ENCODE measurements at places on chromosomes 2 and 18. TPM values are rescaled to one million over a fixed set of nuclear protein-coding genes. Genes with fewer than 3 reads are reported as not detected.

DNA sequence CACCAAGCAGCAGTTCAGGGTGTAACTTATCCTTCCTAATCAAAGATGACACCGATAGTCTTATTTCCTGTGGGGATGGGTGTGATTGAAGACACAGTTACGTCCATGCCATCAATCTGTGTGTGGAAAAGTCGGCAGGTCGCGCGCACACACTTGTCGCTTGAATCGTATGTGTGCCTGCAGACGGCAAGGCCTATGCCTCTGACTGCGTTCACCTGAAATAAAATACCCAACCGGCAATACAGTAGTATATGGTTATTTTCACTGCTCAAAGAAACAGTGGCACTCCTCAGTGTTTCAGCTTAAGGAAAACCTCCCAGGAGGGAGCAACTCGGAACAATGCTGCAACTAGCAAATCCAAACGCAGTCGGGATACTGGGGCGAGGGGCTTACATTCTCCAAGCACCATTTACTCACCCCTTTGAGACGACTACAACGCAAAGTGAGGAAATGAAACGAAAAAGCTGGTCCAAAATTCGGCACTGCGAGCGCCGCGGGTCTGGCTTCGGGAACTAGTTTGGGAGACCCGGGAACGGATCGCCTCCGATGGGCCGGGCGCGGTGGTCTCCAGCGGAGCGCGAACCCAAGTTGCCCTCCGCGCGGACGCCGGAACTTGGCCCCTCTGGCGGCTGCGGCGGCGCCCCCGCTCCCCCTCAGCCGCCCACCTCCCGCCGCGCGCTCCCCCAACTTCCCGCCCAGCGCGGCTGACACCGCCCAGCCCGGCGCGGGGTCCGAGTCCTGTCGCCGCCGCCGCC is 675 bp downstream of the PRKD3 start:
- peak; percentile 64 for DNase-seq

DNA sequence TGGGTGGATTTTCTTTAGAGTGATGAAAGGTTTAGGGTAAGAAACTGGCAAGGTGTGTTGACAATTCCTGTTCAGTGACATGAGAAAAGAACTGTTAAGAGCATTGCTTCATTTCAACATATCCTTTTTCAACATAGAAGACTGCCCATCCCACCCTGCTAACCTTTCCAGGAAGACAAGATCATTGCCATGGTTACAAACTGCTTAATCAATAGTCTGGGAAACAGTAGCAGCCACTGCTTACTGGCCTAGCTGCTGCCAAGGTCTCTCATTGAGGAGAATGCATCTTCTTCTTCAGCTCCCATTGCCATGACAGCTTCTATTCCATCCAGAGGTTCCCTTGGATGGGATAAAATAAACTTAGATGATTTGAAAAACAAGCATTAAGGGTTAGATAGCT is 212.1 kb downstream of the LRRTM1 start:
- no peak for DNase-seq

GRCh38 chr18:54675076-54675475 is 84.0 kb downstream of the DYNAP start:
- DNase-seq: no peak

- DNase-seq: no peak
Observed at GRCh38 chr2:119378566-119378965, 11.8 kb downstream of the DBI start.

- DNase-seq: no peak
Observed at GRCh38 chr18:13302040-13302439, 83.5 kb downstream of the LDLRAD4 start.

- DNase-seq: no peak
Observed at GRCh38 chr2:85761-86160, 39.5 kb upstream of the FAM110C start.

The MTCL1 gene
- total RNA-seq: 4.2 TPM
